ENCODE measurements at places on chromosomes 1 and 21.

DNA sequence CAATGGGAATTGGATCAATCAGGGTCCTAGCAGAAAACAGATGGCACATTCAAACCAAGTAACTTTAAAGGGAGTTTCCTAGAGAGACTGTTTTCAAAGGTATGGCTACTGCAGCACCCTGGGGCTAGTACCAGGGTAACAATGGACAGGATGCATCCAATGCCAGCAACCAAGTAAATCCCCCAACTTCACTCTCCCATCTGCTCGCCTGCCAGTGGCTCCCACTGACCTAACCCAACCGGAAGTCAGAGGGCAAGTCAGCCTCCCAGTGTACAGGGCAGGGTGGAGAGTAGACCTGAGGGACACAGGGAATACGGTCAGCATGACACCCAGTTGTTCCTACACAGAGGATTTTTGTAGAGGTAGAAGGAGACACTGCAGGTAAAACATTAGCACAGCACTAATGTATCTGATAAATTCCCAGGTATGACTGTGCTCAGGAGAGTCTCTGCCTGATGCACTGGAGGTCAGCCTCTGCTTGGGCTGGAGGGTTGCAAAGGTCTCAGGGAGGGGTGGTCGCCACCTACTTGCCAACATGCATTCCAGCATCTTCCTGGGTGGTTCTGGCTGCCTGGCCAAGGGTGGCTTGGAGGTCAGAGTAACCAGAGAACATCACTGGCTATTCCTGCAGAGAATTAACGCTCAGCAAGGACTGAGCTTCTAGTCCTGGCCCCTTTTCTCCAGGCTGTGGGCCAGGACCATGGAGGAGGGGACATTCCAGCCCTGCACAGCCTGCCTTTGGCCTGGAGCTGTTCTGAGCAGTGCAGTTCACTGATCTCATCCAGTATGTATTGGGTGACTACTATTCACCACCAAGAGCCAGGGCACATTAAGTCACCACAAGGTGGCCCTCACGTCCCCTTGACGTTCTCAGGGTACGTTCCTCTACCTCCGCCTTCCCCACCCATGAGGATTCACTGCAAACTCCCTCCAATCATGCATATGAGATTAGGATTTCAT is 5.1 kb upstream of the GJA4 start:
- no peak for DNase-seq

- DNase-seq: no peak
These were observed 212.9 kb upstream of the HOOK1 start for GRCh38 chr1:59601811-59602210.

- no peak for DNase-seq
These were observed 1.0 kb upstream of the ATP2B4 start for GRCh38 chr1:203625628-203626019.

DNA sequence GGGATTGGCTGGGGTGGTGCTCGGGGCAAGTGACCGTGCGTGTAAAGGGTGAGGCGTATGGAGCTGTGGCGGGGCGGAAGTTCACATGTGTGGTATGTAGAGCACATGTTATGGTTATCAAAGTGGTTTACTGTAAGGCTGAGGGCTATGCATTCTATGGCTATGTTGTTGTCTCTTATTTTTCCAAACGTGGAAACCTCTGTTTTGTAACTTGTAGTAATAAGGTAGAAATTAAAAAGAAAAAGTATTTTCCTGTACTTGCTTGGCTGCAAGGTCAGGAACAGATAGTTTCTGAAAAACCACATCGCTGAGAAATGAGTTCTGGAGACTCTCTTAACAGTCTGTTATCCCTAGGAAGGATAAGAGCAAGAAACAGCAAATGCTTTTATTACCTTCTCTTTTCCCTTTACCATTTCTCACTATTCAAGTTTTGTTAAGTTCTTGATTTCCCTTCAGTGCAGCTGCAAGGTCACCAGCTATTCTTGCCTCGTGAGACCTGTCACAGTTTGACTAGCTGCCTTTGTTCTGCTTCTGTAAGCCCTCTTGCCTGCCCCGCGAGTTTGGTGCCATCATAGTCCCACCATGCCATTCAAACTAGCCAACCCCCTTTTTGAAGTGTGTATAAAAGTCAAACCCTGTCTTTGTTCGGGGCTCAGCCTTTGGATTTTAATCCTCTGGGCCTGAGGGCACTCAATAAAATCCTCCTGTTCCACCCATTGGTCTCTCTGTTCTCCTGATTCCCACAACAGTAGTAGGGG is 9.5 kb downstream of the RNU1-2 start:
- DNase-seq: no peak

DNA sequence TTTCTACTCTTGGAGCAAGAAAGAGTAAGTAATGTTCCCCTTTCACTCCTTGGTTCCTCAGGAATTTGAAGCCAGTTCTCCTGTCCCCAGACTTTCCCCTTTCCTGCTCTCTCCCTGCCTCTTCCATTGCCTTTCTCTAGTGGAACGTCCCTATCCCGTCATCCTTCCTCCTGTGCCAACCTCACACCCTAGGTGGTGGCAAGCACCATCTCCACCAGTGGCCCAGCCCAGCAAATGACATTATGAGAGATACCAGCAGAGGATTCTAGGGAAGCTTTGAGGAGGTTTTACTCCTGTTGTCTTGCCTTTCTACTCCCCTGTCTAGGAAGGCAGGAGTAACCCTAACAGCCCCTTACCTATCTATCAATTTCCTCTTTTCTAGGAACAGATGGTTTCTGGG is 8.1 kb upstream of the TACSTD2 start:
- no peak for DNase-seq
